ENCODE measurements at places on chromosomes 7 and 10. TPM values are rescaled to one million over a fixed set of nuclear protein-coding genes. Genes with fewer than 3 reads are reported as not detected.

TAS2R5 gene
- 0.40 TPM for total RNA-seq

EPO gene
- total RNA-seq: not detected

SLC29A3 gene
- total RNA-seq: 1.6 TPM

KCND2 gene
- total RNA-seq: 0.22 TPM

DNA sequence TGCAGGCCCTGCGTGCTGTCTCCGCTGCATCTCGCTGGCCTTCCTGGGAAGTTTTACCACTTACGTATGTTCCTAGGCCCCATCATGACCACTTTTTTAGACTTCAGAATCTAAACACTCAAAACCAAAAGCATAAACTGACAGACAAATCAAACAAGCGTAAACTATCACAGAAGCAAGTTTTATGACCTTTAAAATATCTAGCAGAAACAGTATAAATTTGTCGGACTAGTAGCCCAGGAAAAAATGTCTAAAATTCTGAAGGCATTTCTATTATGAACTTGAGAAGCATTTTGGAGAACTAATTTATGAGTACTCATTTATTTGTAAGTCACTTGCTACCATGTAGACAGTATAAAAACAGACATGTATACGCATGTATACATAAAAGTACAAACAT lies 10.6 kb downstream of the LRRC27 start:
- no peak for DNase-seq

- DNase-seq: no peak
Observed at GRCh38 chr10:60513281-60513680, 123.6 kb upstream of the ANK3 start.

- no peak for DNase-seq
Observed at GRCh38 chr7:33190688-33191304, 61.4 kb downstream of the BBS9 start.

GRCh38 chr7:157494506-157495176 lies 157.8 kb downstream of the DNAJB6 start:
- DNase-seq: no peak

DNA sequence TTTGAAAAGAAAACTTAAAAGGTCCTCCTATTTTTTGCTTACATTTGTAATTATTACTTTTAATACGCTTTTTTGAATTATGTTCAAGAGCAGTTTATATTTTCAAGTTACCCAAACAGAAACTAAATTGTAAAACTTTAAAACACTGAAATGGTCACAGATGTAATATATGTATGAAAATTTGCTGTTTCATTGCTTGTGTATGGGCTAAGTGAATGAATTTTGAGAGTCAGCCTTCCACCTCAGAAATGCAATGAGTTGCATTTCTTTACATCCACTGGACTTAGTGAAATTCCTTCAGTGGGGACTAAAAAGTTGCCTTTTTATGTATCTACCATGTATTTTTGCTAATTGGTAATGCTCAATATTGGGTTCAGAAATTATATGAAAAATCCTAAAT lies 1.6 kb downstream of the VPS26A start:
- no peak for DNase-seq

- no peak for DNase-seq
Observed at GRCh38 chr7:22731766-22732165, 4.8 kb downstream of the IL6 start.

GRCh38 chr7:28217143-28217542 lies 36.5 kb upstream of the JAZF1 start:
- DNase-seq: no peak

GRCh38 chr7:35370687-35371086 lies 116.8 kb upstream of the TBX20 start:
- no peak for DNase-seq

DNA sequence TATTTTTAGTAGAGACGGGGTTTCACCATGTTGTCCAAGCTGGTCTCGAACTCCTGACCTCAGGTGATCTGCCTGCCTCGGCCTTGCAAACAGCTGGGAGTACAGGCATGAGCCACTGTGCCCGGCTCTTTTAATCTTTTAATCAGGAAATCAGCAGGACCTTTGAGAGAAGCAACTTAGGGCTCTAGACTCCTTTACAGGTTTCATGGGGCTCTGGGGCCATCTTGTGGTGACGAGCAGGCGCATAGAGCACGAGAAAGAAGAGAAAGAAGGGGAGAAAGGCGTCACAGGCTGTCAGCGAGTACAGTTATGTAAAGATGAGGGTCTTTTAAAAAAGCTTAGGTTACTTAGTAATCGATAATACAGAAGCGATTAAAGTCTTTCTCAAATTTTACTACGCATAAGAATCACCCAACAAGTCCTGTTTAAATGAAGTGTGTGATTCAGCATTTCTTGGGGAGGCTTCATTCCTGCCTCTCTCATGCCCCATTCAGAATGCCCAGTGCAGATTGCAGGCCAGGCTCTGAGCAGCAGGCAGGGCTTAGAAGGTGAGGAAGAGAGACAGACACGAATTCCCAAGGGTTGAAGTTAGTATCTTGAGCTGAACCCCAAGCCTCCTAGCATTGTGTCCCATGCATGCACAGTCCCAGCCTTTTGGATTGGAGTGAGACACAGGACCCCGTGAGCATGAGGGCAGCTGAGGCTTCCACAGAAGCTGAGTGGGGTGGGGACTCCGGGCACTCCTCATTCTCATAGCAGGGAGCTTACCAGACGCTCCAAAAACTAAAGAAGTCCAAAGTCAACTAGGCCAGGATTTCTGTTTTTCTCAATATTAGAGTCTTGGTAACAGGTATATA lies 23.6 kb upstream of the PFKP start:
- DNase-seq: no peak

GRCh38 chr7:126657599-126658358 lies 595.0 kb downstream of the GRM8 start:
- no peak for DNase-seq

DNA sequence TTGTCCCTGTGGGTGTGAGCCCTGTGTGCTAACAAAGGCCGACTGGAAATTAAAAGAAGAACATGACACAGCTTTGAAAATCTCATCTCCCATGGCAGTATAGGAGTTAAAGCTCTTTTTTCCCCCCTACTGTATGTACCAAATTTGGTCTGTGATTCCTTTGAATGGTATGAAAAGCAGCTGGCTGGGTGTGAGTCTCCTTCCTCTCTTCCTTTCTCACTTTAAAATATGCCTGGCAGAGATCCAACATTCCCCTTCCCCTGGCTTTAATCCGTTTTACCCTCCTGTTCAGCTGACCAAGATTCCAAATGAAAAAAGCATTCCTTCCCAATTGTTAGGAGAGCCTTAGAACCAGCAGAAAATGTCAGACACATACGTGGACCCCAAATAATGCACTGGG lies 225.0 kb upstream of the CELF2 start:
- DNase-seq: no peak

GRCh38 chr10:72081210-72081609 lies 7.1 kb downstream of the SPOCK2 start:
- DNase-seq: no peak

DNA sequence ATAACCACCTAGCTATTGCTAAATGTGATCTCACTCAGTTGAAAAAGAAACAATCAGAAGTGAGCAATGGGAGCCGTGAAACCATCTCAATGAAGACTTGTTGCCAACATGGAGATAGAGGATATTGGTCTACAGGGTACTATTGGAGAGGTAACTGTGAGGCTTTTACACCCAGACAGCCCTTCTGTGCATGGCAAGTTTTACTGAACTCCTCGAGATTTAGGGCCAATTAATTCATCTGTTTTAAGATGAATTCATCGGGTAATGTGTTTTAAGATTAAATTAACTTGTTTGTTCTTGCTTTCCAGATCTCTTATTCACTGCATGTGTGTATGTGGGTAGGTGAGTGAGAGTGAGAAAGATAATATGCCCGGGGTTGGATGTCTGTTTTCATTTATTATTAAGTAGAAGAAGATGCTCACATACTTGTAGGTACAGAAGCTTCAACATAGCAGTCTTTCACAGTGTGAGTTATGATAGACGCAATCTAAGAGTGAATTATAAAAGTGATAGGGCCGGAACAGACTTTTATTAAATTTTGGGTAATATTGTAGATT lies 323.8 kb downstream of the EXOC4 start:
- no peak for DNase-seq

- DNase-seq: no peak
Observed at GRCh38 chr7:29989257-29989995, at the start of gene SCRN1. Gene SCRN1, minus strand, starts transcription at chr7:29989801. Its CDS starts 20,734 bp downstream, at chr7:29969067.

GRCh38 chr7:2499719-2500430 lies 19.7 kb upstream of the LFNG start:
- no peak for DNase-seq

DNA sequence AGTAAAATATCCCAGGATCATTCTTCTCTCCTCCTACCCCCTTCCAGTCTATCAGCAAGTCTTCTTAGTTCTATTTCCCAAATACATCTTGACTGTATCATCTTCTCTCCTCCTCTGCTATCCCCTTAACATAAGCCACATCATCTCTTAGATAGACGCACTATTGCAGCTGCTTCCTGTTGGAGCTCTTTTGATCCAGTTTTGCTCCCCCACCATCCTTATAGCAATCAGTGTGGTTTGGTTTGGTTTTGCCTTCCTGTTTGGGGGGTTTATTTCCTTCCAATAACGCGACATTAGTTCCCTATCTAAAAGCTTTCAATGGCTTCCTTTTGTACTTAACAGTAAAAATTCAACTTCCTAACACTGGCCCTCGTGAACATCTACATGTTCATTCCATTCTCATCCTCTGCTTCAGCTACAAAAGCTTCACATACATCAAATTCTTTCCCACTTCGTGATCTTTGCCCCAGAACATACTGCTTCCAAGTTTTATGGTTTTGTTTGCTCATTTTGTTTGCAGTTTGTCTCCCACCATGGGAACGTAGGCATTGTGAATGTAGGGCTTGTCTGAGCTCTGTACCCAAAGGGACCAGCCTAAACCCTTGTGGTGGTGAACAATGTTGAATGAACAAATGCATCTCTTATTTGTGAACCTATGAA lies 33.7 kb upstream of the PLXDC2 start:
- DNase-seq: no peak
